Smooth muscle cell of trachea (primary cell): ENCODE measurements at places on chromosomes 1 and 21. TPM values are rescaled to one million over a fixed set of nuclear protein-coding genes. Genes with fewer than 3 reads are reported as not detected.

The COA6 gene
- total RNA-seq, result 14.6 and 28.5 TPM in 2 replicates

The CSDE1 gene
- total RNA-seq, result 798 and 886 TPM in 2 replicates

The NGF gene
- total RNA-seq, result 5.7 and 10.1 TPM in 2 replicates

The PRDM16 gene
- 1.5 and 4.8 TPM in 2 replicates for total RNA-seq

The FOXD3 gene
- not detected in 2 replicates for total RNA-seq

The ADAMTS4 gene
- total RNA-seq, result 2.3 and 3.1 TPM in 2 replicates

The TRIM45 gene
- total RNA-seq, result 5.1 and 7.3 TPM in 2 replicates

The UQCRH gene
- total RNA-seq, result 196 and 580 TPM in 2 replicates

The CSF1 gene
- total RNA-seq, result 64.7 and 88.5 TPM in 2 replicates

The OR2T34 gene
- not detected in 2 replicates for total RNA-seq

The RHBDL2 gene
- total RNA-seq, result 0.73 and 0.83 TPM in 2 replicates

The JMJD4 gene
- 30.3 and 48.3 TPM in 2 replicates for total RNA-seq

The SYPL2 gene
- 0.29 and 1.2 TPM in 2 replicates for total RNA-seq

The TRAPPC10 gene
- 18.3 and 20.3 TPM in 2 replicates for total RNA-seq

The CDKN2C gene
- 16.7 and 78.5 TPM in 2 replicates for total RNA-seq

The LIN9 gene
- 2.2 and 7.3 TPM in 2 replicates for total RNA-seq

The PADI2 gene
- total RNA-seq, result under 0.01 and 0.15 TPM in 2 replicates

The CCDC185 gene
- total RNA-seq, result 0.17 TPM in 1 of 2 replicates, not detected in the other

The C1orf185 gene
- not detected in 2 replicates for total RNA-seq

The CFAP107 gene
- under 0.01 TPM in 1 of 2 replicates, not detected in the other for total RNA-seq

The VTCN1 gene
- total RNA-seq, result not detected in 2 replicates

The CFAP57 gene
- under 0.01 and 0.33 TPM in 2 replicates for total RNA-seq

The RASSF5 gene
- total RNA-seq, result 2.8 and 7.4 TPM in 2 replicates

The PDC gene
- total RNA-seq, result not detected in 2 replicates

The SH2D1B gene
- total RNA-seq, result not detected in 2 replicates

The MEGF6 gene
- 1.2 and 5.3 TPM in 2 replicates for total RNA-seq
